ENCODE measurements at places on chromosomes 12 and 14. TPM values are rescaled to one million over a fixed set of nuclear protein-coding genes. Genes with fewer than 3 reads are reported as not detected.

DNA sequence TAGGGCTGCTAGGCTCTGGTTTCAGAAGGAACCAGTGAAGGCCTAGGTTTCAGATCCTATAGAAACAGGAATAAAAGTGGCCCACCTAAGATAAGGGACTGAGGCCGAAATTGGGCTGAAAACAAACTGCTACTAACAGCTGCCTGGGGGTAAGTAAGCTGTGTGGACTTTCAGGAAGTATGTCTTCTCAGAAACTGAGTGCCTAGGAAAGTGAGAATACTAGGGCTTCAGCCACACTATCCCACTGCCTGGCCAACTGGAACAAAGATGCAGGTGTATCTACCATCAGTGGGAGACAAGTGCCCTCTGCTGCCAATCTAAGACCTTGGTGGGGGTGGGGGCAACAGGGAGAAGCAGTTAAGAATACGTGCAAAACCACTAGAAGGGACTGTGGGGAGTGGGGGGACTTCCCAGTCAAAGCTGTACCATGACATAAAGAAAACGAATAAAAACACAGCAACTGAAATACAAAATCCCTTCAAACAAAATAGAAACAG, 82.5 kb downstream of the MED13L start:
- H3K36me3 ChIP-seq = no peaks in the 10 kb centered on the region
- H3K27me3 ChIP-seq = no peaks in the 10 kb centered on the region
- no peak overlapping the region for H3K27ac ChIP-seq
- no peak overlapping the region for H3K4me3 ChIP-seq

DNA sequence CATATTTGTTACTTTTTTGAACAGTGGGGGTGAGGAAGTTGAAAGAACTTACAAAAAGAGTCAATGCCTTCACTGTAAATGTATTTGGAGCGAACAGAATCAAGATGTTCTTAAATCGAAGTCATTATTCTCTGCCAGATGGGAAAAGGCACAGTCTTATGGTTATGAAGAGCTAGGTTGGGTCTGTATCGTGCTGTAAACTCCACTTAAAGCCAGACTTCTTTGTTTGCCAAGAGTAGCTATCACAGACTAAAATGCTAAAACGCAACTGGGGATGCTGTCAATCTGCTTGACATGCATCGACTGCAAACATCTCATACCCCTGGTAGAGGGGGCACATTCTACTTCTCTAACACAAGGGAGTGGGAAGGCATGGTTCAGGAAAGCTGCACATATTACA, 160.4 kb downstream of the DACT1 start:
- H3K27ac ChIP-seq = no peak overlapping the region
- H3K4me1 ChIP-seq = no peaks in the 10 kb centered on the region
- H3K36me3 ChIP-seq = no peaks in the 10 kb centered on the region
- no peaks in the 10 kb centered on the region for H3K27me3 ChIP-seq
- DNase-seq = no peak

DNA sequence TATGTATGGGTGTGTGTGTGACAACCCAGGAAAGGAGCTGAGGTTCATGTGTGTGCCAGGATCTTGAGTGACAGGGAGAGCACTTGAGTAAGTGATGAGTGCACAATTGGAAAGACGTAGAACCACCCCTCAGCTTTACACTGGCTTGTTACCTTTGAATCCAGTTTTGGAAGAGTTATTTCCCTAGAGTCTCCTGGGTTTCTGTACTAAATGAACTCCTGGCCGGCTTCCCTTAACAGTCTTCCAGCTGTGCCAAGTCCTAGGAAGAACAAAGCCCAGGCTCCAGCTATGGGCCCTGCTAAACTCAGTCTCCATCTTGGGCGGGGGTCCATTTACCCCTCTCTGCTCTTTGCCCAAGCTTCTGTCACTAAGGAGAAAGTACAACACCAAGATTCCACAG, 19.7 kb upstream of the NR1H4 start:
- no peaks in the 10 kb centered on the region for H3K36me3 ChIP-seq
- no peak overlapping the region for H3K27ac ChIP-seq
- H3K27me3 ChIP-seq = no peaks in the 10 kb centered on the region
- no peak overlapping the region for H3K4me3 ChIP-seq
- DNase-seq = no peak
- no peaks in the 10 kb centered on the region for H3K4me1 ChIP-seq

FAM90A1 gene
- not detected for total RNA-seq

SMCO3 gene
- 0.37 TPM for total RNA-seq

Data from right lobe of liver (tissue), 6 donors.